ENCODE measurements at places on chromosomes 12 and 14.

DNA sequence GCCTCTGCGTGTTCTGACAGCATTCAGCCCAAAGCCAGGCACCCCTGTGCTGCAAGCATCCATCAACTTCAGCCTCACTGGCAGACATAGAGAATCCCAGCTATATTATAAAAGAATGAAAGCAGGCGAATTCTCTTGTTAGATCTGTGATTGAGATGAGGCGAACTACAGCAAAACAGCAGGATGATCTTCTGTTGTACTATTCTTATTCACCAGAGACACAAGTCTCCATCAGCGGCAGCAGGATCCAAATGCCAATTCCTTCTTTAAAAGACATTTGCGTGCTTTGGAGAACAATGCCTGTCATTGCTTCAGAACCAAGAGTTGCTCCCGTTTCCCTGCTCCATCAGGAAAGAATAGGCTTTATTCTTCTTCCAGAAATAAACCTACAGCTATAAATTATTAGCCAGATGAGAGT is 188.9 kb downstream of the SLC41A2 start:
- no peak for DNase-seq

- DNase-seq: no peak
These were observed 13.4 kb downstream of the ASB8 start for GRCh38 chr12:48143898-48144297.

- no peak for DNase-seq
These were observed 21.6 kb upstream of the TEX22 start for GRCh38 chr14:105376521-105377440.

GRCh38 chr12:18171571-18171970 is 81.6 kb upstream of the RERGL start:
- DNase-seq: peak; percentile 23

DNA sequence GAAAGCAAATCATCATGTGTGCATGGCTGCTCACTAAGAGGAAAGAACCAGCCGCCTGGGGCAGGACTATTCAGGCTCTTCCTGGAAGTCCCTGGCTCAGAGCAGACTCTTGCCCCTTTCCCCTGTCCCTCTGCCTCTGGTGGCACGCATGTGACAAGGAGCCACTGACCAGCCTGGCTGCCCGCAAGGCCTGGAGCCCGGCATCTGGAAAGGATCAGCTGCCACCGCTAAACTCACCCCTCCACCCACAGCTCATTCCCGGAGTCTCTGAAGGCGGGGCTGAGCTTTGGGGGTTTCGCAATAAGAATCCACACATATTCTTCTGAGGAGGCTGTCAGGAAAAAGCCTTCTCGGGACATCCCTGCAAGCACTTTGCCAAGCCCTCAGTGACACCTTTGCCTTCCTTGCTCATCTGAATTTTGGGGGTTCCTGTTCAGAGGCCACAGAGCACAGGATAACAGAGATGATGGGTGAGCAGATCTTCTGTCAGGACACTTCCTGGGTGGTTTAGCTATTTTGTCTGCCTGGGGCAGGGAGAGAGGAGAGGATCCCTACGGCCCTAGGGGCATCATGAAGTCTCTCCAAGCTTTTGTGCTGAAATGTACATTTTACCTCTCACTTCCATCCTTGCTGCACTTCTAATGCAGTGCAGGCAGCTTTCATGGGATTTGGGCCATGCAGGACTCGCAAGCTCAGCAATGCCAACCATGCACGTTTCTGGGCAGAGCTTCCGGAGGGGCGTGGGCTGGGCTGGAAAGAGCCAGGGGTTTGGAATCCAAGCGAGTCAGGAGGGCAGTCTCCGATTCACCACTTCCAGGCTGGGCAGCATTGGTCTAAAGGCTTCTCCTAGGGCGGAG is 124.8 kb upstream of the MAP1LC3B2 start:
- DNase-seq: peak; percentile 85

GRCh38 chr14:45698462-45699134 is 445.6 kb upstream of the MIS18BP1 start:
- DNase-seq: peak; percentile 24

DNA sequence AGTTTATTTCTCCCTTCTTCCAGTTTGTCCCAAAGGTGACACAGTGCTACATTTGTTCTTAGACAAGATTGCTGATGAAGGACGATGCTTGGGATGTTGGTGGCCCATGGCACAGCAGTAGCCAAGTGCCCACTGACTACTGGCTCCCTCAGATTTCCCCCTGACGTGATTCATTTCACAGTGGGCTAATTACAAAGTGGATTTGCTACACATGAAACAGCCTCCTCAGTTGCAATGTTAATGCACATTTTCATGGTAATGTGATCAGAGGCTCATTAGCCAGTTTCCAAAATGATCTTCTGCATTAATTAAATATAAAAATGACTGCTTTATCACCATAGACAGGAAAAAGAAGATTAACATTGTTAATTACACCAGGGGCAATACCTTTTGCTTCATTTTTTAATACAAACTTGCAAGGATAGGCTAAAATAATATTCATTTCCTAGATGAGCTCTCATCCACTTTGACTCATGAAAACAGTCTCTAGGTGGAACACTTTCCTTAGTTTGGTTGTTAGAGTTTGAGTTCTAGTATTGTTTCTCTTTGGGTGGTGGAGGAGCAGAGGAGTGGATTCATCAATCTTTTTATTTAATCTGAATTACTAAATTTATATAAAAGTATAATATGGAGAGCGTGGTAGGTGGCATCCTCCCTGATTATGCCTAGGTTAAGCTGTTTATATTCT is 250.9 kb downstream of the PDZRN4 start:
- peak; percentile 2 for DNase-seq

- no peak for DNase-seq
These were observed 97.1 kb upstream of the NCOR2 start for GRCh38 chr12:124664395-124665111.

DNA sequence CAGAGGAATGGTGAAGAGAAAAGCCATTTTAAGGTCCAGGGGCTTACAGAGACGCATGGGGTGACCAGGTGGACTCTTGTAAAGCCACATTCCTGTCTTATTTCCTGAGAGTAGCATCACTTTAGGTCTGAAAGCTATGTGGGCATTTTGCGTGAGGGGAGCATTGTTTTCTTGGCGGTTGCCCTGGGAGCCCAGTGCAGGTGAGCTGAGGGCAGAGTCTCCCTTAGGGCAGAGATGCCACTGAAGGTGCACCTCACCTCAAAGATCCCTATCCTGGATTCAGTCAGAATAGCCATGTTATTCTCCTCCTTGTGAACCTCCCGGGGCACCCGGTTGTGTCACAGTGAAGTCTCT is 12.4 kb downstream of the GLRX5 start:
- DNase-seq: no peak

GRCh38 chr14:98847521-98848468 is 424.2 kb downstream of the BCL11B start:
- DNase-seq: no peak

- DNase-seq: peak; percentile 30
These were observed 187.4 kb upstream of the ABCD2 start for GRCh38 chr12:39807043-39807442.

DNA sequence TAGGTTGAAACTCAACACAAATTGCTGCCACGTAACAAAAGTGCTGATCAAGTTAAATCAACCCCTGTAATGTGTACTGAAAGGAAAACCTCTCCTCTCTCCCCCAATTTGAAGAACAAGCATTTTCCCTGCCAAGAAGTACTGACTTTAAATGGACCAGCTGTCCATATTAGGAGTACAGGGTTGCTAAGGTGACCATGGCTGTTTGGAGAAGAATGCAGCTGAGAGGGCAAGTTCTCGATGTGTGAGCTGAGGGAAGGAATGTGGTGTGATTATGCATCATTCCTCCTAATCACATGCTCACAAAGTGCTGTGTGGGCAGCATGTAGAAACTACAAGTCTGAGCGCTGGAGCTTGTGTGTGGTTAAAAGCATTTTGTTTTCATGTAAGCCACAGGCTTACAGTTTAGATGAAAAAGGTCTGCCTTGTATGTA is 50.9 kb upstream of the CCT2 start:
- peak; percentile 100 for DNase-seq

- no peak for DNase-seq
These were observed 803 bp downstream of the NOP9 start for GRCh38 chr14:24300326-24300980.

GRCh38 chr12:98229540-98229924 is 285.9 kb upstream of the TMPO start:
- DNase-seq: no peak

DNA sequence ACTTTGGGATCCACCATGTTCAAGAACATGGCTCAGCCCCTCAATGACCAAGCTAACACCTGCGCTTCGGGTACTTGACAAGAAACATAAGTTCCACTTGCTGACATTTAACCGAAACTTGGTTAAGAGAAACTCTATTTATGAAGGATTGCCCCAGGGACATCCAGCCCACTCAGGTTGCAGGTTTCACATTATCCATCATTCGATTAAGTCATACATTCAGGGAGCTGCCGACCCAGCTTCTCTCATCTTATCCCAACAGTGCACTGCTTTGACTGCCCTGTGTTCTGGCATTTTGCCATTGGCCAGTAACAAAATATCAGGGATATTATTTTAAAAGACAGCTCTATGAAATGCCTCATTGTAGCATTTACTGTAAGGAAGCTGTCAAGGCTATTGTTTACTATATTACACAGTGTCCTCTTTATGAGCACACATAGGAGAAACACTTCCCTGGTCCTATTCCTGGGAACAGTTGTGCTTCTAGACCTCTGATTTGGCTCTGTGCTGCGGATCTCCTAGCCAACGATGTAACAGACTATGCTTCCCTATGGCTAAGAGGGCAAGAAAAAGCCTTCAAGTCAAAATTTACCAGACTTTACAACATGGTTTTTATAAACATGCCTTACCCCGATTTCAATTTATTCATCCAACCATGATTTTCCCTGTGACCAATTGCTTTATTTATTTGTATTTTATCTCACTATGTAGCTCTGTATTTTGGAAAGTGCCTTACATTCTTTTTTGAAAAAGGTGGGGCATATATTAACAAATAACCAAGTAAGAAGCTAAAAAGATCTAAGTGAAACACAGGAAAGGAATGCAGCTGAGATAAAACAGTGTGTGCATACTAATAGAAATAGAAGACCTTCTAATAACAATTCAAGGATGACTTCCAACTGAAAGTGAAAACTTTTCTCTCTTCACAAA is 109.3 kb downstream of the ITPR2 start:
- peak; percentile 89 for DNase-seq

GRCh38 chr14:33714527-33715226 is 236.2 kb downstream of the EGLN3 start:
- DNase-seq: no peak

- no peak for DNase-seq
These were observed 157.5 kb downstream of the TGFB3 start for GRCh38 chr14:75824318-75824717.

- DNase-seq: peak; percentile 54
These were observed 6.5 kb upstream of the HCFC2 start for GRCh38 chr12:104057771-104058197.

DNA sequence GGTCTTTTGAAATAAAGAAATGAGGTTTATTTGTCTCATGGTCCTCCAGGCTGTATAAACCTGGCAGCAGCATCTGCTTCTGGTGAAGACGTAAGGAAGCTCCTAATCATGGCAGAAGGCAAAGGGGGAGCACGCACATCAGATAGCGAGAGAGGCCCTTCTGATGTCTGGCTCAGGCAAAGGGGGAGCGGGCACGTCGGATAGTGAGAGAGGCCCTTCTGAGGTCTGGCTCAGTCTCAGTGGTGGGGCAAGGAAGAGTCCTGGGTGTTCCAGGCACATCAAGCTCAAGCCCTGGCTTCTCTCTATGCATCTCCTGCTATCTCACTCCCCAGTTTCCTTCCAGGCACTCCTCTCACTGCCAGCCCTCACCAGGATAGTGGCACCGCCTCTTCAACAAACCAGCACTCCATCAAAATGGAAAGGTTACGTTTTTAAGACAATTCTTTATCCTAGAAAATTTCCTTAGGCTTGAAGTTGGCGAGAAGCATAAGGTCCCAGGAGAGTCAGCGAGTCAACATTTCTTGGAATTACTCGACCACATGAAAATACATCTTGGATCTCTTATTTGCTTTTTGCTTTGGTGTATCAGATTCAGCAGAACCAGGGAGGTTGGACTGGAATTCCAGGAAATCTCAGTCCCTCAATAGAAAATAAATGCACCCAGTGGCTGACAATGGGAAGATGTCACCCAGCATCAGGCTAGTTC is 189.6 kb upstream of the TMEM132C start:
- DNase-seq: no peak

GRCh38 chr12:388012-388411 is 1.1 kb downstream of the KDM5A start:
- DNase-seq: no peak

DNA sequence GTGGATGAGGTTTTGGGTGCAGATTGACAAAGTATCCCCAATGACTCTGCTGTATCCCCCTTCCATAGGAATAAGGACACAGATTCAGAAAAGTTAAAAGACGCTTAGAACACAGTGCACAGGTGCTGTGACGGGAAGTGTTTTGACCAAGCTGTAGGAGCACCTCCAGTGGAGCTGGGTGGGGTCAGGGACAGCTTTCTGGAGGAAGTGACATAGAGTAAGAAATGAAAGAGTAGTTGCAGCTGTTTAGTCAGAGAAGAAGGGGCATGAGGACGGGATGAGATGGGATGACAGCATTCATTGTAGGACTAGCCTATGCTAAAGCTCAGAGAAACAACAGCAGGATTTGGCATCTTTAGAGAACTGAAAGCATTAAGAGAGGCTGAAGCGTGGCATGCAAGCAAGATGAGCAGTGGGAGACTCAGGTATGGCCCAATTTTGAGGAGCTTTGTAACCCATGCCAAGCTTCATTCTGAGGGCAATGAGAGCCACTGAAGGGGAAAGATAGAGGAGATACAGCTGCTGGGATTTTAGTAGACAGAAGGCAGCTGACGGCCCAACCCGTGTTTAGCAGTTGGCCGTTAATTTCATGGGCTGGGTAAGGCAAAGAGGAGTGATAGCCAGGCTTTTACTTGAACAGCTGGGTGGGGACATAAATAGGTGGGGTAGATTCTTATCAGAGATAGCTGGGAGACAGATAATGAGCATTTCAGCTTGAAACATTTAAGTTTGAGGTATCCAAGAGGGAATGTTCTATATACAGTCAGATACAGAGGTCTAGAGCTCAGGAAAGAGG is 131.8 kb upstream of the KRAS start:
- DNase-seq: no peak

GRCh38 chr12:91127751-91128150 is 16.5 kb upstream of the LUM start:
- DNase-seq: peak; percentile 67

DNA sequence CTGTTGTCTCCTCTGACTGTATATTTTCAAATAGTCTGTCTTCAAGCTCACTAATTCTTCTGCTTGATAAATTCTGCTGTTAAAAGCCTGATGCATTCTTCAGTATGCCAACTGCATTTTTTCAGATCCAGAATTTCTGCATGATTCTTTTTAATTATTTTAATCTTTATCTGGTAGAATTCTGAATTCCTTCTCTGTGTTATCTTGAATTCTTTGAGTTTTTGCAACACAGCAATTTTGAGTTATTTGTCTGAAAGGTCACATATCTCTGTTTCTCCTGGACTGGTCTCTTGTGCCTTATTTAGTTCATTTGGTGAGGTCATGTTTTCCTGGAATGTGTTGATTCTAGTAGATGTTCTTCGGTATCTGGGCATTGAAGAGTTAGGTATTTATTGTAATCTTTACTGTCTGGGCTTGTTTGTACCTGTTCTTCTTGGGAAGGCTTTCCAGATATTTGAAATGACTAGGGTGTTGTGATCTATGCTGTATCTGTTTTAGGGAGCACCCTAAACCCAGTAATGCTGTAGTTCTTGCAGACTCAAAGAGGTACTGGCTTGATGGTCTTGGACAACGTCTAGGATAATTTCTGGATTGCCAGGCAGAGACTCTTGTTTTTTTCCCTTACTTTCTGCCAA is 193.8 kb upstream of the NPAS3 start:
- no peak for DNase-seq

- no peak for DNase-seq
These were observed 8.1 kb upstream of the PCED1B start for GRCh38 chr12:47071241-47071852.
